Caki2 (cell line): ENCODE measurements at places on chromosomes 5 and 9. TPM values are rescaled to one million over a fixed set of nuclear protein-coding genes. Genes with fewer than 3 reads are reported as not detected.

PCDHB15 gene
- total RNA-seq = not detected in 2 replicates

PTBP3 gene
- total RNA-seq = 30.6 and 33.2 TPM in 2 replicates

WNK2 gene
- 0.14 TPM in 1 of 2 replicates, not detected in the other for total RNA-seq

ZDHHC11B gene
- total RNA-seq = not detected in 2 replicates

PCDHB11 gene
- total RNA-seq = 0.61 TPM in 1 of 2 replicates, not detected in the other

FAXDC2 gene
- 0.26 and 4.2 TPM in 2 replicates for total RNA-seq

DMRT3 gene
- not detected in 2 replicates for total RNA-seq

TMEM171 gene
- 1.6 and 3.5 TPM in 2 replicates for total RNA-seq

BOD1 gene
- 78.2 and 95.2 TPM in 2 replicates for total RNA-seq

- DNase-seq = peak; percentile 26
These were observed 344.1 kb downstream of the NR2F1-AS1 start for GRCh38 chr5:93236807-93237421.

GRCh38 chr5:61313960-61314681, 17.9 kb upstream of the ZSWIM6 start:
- DNase-seq = peak; percentile 64

- DNase-seq = no peak
These were observed 41.0 kb upstream of the DMRT3 start for GRCh38 chr9:935348-935965.

DNA sequence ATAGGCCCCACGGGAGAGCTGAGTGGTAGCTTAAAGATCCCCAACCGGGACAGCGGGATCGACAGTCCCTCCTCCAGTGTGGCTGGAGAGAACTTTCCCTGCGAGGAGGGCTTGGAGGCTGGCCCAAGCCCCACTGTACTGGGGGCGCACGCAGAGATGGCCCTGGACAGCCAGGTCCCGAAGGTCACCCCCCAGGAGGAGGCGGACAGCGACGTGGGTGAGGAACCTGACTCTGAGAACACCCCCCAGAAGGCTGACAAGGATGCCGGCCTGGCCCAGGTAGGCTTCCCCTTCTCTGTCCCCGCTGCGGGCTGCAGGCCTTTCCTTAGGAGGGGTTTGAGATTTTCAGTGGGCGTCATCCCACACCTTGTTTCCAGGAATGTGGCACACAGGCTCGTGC, 29.1 kb downstream of the FGD3 start:
- DNase-seq = no peak

DNA sequence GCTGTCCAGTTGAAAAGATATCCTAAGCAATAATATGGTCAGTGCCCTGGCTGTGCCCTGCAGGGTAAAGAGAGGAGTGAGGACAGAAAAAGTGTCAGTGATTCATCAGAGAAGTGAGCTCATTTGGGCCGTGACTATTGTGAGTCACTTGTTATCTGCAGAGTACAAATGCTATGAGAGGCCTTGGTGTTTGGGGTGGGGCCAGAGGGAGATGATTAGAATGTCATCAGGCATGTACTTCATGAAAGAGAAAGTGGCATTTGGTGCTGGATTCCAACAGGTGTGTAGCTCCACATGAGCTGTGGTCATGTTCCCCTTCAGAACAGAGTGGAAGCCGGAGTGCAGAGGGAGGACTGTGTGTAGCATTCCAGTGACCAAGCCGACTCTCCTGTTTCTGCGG, 174.1 kb downstream of the KDM4C start:
- DNase-seq = peak; percentile 24

DNA sequence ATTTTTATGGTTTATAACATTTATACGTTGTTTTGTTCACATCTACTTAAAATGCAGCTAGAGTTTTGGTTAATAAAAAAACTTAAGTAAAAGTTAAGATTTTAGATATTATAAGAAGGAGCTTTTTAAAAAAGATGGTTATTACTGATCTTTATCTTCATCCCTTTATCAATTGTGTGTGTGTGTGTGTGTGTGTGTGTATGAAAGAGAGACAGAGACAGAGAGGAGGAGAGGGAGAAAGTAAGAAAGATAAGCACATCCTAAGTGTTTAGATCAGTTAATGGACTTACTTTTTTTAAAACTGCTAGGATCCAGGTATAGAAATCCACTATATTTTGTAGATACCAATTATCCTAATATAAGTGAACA, 45.8 kb upstream of the RICTOR start:
- no peak for DNase-seq

DNA sequence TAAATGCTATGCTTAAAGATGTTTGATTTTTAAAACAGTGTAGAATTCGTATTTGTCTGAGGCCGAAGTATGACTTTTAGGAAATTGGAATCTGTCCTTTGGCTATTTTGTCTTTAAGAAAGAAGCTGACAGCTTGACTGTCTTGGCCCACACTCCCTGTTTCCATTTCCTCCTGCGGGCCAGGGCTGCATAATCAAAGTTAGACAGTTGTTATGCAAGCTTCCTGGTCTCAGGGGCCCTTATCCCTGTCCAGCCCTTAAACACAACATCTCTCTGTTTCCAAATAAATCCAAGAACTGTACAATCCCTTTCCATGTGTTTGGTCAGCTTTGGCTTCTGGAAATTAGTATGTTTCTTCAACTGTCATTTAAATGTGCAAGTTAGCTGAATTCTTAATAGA, 54.6 kb upstream of the ECM2 start:
- no peak for DNase-seq

DNA sequence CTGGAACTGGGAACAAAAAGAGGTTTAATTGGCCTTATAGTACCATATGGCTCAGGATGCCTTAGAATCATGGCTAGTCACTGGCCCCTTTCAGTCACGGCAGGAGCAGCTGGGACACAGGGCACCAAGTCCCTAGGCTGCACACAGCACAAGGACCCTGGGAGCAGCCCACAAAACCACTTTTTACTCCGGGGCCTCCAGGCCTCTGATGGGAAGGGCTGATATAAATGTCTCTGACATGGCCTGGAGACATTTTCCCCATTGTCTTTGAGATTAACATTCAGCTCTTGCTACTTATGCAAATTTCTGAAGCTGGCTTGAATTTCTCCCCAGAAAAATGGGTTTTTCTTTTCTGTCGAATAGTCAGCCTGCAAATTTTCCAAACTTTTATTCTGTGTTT, 1026.4 kb upstream of the COX7C start:
- DNase-seq = no peak

DNA sequence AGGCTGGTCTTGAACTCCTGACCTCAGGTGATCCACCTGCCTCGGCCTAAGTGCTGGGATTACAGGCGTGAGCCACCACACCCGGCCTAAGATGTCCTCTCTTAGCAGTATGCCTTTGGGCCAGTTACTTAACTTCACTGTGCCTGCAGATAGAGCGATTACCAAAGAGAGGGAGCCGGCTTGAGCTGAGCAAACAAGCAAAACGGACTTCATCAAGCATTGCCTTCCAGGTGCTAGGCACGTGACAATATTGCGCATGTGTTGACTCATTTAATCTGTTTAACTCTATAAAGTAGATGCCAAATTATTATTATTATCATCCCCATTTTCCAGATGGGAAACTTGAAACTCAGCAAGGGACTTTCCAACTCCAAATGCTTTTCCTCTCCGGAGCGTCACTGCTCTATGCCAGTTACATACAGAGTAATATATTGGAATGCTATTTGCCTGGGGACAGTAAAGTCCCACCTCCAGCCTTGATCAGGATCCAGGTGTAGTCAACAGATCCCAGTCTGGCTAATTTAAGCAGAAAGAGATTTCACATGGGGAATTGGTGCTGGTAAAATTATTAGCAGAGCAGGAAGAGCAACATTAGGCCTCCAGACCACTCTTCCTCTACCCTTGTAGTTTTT, 5.6 kb upstream of the C9orf152 start:
- DNase-seq = no peak

DNA sequence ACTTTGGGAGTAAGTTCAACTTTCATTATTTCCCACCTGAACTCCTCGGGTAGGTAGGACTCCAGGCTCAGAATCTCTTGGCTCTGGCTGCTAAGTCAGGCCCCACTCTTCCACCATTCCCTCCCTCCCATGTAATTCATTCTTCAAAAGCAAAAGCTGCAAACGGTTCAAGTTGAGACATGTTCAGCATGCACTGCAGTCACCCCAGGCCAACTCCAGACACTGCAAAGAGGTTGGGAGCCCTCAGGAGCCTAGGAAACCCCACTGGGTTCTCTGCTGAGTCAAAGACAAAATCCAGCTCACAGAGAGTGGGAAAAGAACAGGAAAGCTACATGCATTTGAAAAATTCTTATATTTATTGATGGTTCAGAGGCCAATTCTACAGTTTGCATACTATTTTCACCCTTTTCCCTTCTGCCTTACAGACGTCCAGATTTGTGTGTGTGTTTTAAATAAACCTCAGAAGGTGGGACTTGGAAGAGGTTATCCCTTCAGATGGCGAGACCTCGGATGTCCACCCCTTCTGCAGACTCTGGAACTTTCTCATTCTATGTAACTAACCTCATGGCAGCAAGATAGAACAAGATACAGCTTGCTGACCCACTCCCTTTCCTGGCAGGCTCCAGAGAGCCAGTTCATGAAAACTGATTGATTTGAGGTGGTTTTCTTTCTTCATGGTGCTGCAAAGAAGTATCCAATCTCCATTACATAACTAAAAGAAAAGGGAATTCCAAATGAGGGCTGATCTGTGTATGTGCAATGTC, 65.7 kb upstream of the EQTN start:
- no peak for DNase-seq

- DNase-seq = no peak
These were observed 533.1 kb downstream of the NTRK2 start for GRCh38 chr9:85202596-85202995.

DNA sequence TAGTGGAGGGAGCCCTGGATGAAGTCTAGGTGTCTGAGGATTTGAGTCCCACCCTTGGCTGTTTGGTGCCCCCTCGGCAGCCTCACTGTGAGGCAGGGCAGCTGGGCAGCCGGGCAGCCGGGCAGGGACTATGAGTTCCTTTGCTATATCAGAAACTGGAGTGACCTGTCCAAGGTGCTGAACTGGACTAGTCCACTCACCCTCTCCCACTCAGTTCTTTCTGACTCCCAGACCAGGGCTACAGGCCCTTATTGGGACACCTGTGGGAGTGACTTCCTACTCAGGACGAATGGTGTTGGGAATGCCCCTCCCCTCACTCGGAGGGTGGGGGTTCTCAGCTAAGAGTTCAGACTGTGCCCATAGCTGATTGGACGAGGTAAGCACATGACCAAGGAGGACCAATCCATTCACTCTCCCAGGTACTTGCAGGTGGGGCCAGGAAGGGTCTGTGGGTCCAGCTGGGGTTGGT, 34.1 kb upstream of the RAPGEF1 start:
- DNase-seq = peak; percentile 45

DNA sequence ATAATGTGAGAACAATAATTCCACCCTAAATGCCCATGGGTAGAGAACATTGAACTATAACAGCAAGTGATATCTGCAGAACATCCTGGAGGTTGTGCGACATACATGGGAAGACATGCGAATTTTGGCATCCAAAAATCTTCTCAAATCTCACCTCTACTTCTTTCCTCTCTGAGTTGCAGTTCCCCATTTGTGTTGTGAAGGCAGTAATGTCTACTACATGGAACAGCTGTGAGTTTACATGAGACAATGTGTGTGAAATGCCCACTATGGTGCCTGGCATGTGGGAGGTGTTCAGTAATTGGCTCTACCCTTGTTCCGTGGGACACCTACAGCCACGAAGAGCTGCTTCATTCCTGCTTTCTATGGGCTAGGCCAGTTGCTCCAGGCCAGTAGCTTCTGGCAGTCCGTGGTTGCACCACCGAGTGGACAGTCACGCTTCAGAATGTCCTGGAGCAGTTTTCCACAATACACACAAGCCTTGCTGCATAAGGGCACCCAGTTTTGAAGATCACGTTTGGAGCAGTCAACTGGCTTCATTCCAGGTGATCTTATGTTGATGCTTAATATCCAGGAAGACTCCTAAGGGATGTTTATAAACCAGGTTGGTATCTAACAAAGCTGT, 297.7 kb downstream of the DEPDC1B start:
- DNase-seq = no peak

DNA sequence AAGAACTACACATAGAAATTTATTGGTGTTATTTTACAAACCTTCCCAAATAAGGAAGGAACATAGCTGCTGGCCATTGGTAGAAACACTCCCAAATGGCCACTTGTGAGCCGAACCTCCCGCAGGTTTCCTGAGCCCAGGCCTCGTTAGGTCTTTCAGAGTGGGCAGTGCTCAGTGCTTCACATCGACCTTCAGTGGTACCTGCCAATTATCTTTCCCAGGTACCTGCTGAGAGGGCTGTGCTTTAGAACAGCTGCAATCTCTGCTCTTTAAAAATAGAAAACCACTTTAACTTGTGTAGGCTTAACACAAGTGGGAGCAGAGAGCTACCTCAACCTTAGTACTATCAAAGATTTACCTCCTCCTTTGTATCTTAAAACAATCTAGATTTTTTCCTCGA, 334.1 kb downstream of the RFX3 start:
- no peak for DNase-seq

DNA sequence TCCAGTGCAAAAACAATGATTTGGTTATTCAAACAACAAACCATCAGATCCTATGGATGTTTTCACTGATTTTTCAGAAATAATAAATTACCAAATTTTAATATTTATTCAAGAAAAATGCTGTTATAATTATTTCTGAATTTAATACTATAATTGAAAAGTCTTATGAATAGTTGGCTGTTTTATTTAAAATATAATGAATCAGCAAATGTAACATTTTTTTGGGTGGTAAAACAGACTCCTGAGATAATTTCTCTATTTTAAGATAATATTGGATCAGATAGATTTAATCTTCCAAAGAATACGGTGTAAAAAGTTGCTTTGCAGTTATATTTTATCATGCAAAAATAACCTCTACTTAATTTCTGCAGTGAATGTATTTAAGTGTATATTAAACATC, 5.3 kb upstream of the GOLGA1 start:
- no peak for DNase-seq

DNA sequence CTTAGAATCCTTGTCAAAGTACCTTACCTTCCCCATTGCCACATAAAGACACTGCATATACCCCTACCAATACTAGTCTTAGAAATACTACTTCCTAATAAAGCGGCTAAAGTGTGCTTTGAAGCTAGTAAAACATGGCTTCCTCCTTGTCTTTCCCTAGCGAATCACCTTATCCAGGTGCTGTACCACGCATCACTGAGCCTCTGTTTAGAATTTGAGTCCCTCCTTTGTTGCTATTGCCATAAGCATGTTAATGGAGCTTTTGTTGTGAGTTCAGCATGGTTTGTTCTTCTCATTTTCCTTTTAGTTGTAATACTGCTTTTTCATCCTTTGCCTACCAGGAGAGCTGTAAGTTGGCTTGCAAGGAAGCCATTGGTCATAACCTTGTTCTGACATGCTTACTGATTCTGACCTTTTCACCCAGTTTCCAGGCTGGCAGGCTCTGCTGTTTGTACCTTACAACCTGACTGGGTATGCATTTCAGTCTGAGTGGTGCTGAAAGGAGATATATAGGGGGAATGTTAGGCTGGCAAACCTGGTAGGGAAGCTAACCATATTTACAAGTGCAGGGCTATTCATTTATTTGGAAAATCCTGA, 49.8 kb downstream of the LMNB1 start:
- no peak for DNase-seq

- DNase-seq = peak; percentile 74
These were observed 25.2 kb downstream of the SHC3 start for GRCh38 chr9:89153232-89154017.

GRCh38 chr9:90142580-90142979, 500.0 kb downstream of the DIRAS2 start:
- DNase-seq = peak; percentile 26

- peak; percentile 98 for DNase-seq
These were observed 22.2 kb downstream of the TNFSF8 start for GRCh38 chr9:114908104-114908622.

GRCh38 chr5:159052401-159053011, 47.2 kb downstream of the EBF1 start:
- no peak for DNase-seq

GRCh38 chr9:4138781-4139180, 161.1 kb downstream of the GLIS3 start:
- DNase-seq = no peak

GRCh38 chr5:33524476-33524875, 83.7 kb downstream of the TARS1 start:
- no peak for DNase-seq
